AG10803 (cell line): ENCODE measurements at places on chromosomes 12 and 14.

DNA sequence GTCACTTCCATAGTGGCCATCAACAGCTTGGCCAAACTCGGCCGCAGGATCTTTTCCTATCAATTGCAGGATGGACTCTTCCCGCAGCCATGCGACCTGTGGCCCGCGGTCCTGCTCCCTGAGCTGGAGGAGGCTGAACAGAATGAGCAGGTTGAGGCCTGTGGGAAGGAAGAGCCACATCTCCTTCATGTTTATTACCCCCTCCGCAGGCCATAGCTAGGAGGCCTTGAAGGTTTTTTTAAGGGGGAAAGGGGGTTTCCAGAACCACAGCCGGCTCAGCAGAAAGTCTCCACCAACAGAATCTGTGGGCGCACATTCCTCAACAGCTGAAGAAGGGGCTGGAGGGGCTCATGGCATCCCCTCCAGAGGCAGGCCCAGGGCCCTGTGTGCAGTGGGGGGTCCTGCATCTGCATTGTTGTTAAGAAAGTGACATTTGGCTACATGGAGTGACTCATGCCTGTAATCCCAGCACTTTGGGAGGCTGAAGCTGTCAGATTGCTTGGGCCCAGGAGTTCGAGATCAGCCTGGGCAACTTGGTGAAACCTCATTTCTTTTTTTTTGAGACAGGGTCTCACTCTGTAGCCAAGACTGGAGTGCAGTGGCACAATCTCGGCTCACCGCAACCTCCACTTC lies 25.2 kb upstream of the PPP1R13B start:
- DNase-seq: no peak

- DNase-seq: no peak
These were observed 154.1 kb downstream of the ZNF664 start for GRCh38 chr12:124126950-124127655.

GRCh38 chr12:121857322-121858246 lies 1.1 kb downstream of the HPD start:
- peak; percentile 10 for DNase-seq

DNA sequence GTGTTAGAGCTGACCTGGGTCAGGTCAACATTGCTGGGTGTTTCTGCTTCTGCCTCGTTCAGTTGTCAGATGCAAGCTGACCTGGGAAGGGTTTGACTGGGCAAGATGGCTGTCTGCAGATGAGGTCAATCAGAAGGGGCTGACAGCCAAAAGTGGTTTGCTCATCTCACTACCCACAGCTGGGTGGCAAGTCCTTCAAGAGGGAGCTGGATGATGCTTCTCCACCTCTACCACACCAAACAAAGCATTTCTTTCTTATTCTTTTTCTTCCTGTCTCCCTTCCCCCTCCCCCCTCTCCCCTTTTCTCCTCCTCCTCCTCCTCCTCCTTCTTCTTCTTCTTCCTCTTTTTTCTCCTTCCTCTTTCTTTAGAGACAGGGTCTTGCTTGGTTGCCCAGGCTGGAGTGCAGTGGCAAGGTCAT lies 268.2 kb upstream of the PLEKHG7 start:
- no peak for DNase-seq

DNA sequence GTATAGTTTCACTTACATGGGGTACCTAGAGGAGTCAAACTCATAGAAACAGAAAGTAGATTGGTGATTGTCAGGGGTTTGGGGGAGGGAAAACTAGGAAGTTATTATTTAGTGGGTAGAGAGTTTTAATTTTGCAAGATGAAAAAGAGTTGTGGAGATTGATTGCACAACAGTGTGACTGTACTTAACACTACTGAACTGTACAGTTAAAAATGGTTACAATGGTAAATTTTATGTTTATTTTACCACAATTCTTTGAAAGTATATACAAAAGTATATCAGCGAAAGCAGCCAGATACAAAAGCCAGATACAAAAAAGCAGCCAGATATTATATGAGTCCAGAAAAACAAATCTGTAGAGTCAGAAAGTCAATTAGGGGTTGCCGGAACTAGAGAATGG lies 247.6 kb downstream of the IPO8 start:
- DNase-seq: no peak

DNA sequence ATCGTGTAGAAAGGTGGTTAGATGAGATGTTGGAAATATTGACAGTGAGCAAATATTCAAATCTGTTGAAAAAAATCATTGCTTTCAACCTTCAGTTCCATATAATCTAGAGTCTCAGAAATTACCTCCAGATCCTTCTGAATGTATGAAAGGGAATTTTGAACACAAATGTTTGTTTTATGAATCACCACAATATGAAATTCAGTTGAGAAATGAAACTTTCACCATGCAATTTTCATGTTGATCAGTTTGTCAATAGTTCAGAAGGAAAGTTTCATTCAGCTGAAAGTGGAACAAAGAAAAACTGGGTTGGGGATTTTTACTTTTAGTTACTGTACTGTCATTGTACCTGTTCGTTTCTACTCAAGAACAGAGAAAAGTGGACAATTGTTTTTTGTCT lies 953.6 kb downstream of the SLC6A15 start:
- no peak for DNase-seq

DNA sequence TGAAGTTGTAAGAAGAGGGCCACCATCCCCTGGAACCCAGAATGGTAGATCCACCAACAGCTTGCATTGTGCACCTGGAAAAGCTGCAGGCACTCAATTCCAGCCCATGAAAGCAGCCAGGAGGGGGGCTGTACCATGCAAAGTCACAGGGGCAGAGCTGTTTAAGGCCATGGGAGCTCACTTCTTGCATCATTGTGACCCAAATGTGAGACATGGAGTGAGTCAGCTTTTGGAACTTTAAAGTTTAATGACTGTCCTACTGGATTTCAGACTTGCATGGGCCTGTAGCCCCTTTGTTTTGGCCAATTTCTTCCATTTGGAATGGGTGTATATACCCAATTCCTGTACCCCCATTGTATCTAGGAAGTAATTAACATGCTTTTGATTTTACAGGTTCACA lies 50.8 kb downstream of the SLC16A7 start:
- no peak for DNase-seq

- DNase-seq: no peak
These were observed 122.7 kb upstream of the MDM1 start for GRCh38 chr12:68454892-68455291.

- DNase-seq: peak; percentile 86
These were observed 37.6 kb downstream of the BCAT1 start for GRCh38 chr12:24911271-24911791.

DNA sequence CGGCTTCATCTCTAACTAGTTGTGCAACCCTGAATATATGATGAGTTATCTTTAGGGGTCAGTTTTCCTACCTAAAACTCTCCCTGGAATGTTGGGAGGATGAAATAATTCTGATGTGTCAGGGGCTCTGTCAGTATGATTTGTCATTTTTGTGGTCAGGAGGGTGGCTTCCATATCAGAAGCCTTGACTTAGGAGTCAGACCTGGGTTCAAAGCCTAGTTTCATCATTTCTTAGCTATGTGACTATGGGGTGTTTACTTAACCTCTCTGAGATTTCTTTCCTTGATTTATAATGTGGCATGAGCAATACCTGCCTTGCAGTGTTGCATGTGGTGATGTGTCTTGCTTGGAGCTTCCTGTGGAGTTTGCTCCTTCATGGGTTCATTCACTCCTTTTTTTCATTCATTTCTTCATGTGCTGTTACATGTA lies 146.8 kb downstream of the CHST11 start:
- DNase-seq: peak; percentile 56

- no peak for DNase-seq
These were observed 100.7 kb downstream of the RPL10L start for GRCh38 chr14:46550836-46551235.

DNA sequence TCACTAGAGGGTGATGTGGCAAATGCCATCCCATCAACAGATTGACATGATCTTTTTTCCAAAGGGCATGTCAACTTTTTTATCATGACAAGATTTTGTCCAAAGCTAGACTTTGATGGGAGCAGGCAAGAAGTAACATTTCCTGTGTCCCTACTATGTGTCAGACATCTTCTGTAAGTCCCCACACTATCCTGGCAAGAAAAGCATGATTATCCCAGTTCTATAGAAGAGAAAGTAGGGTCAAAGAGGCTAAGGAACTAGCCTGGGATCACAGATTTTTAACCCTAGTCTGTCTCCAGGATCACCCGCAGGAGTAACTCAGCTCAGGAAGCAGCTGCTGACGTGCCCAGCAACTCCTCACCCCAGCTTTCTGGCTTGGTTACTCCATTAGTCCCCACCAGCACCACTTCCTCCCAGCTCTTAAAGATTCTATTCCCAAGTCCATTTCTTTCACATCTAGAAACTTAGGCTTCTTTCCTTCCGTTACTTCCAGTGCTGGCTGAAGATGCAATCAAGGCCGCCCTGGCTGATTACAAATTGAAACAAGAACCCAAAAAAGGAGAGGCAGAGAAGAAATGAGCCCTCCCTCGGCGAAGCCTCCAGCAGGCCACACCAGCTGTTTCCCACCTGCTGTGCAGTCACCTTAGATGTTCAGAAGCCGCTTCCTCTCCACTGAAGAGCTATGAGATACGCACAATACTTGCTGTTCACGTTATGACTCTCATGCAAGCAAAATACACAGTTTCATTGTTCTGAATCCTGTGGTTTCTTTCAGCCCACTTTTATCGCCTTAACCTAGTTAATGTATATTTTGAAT lies 6.2 kb downstream of the ISCU start:
- no peak for DNase-seq

GRCh38 chr14:90556012-90556477 lies 159.2 kb downstream of the CALM1 start:
- no peak for DNase-seq

DNA sequence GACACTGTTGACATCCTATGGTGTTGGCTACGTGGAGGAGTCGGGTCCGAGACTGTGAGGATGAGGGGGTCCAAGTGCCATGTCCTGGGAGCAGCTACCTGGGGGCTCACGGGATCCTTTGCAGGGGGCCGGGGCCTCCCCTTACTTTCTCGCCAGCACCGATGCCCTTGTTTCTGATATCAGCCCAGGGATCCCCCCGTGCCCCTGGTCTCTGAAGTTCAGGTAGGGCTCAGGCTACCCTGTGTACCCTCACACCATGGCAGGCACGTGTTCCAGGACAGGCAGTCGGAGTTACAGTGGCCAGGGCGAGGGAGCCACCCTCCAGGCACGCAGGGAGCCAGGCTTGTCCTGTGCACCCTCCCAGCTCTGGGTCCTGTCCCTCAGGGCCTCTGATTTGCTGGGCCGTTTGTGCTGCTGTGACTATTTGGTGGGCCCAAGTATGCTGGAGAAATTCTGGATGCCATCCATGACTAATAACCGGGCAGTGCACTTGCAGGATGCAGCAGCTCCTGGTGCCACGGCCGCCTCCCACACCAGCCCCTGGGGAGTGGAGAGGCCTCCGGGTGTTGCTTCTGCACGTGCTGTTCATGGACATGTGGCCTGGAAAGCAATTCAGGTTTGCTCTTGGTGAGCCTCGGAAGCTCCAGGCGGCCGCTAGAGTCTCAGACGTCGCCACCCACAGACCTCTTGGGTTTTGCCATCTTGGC lies 93.1 kb upstream of the SFSWAP start:
- DNase-seq: no peak

GRCh38 chr12:16323010-16323409 lies 24.4 kb upstream of the MGST1 start:
- DNase-seq: peak; percentile 49

GRCh38 chr14:22450266-22450665 lies 138.8 kb downstream of the DAD1 start:
- DNase-seq: no peak

DNA sequence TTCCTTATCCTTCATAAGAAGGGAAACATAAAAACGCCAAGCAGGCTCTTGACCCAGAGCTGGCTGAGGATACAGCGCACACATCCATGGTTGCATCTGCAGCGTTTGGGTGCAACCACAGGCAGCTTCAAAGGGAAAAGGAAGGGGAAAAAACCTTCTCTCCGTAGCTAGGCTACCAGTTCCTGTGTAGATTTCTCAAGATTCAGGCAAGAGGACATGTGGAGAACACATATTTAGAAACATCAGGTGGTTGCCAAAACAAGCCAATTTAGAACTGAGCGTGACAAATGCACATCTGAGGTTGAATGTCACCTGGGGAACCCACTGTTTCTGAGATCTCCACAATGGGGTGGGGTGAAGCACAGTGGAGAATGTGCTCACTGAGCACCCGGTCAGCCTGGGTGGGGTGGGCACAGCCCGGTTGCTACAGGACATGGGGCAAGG lies 78.3 kb upstream of the BDKRB2 start:
- peak; percentile 36 for DNase-seq

GRCh38 chr14:86954623-86955022 lies 1038.4 kb downstream of the GALC start:
- DNase-seq: no peak

DNA sequence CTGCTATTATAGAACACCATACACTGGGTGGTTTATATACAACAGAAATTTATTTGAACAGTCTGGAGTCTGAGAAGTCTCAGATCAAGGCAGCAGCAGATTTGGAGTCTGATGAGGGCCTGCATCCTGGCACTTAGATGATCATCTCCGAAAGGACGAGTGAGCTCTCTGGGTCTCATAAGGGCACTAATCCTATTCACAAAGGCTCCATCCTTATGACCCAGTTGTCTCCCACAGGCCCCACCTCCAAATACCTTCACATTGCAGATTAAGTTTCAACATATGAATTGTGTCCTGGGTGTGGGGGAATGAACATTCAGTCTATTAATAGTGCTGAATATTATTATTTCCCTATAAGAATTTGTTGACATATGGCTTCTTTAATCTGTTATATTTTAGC lies 53.6 kb downstream of the FBXO34 start:
- no peak for DNase-seq

DNA sequence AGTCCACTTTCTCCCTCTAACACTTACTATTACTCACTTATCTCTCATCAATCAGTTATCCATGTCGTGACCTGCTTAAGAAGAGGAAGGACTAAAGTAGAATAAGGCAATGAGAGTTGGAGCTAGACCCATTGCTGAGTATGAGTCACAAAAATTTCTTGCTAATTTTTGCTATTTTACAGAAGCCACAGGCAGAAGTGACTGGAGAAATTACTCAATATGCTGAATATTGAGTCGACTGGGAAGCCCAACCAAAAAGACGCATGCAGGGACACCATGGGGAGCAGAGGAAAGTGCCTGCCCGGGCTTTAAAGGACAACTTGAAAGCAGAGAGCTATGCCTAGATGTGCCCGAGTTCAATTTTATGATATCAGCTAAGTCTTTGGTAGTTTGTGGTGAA lies 115.4 kb upstream of the FOXG1 start:
- no peak for DNase-seq

DNA sequence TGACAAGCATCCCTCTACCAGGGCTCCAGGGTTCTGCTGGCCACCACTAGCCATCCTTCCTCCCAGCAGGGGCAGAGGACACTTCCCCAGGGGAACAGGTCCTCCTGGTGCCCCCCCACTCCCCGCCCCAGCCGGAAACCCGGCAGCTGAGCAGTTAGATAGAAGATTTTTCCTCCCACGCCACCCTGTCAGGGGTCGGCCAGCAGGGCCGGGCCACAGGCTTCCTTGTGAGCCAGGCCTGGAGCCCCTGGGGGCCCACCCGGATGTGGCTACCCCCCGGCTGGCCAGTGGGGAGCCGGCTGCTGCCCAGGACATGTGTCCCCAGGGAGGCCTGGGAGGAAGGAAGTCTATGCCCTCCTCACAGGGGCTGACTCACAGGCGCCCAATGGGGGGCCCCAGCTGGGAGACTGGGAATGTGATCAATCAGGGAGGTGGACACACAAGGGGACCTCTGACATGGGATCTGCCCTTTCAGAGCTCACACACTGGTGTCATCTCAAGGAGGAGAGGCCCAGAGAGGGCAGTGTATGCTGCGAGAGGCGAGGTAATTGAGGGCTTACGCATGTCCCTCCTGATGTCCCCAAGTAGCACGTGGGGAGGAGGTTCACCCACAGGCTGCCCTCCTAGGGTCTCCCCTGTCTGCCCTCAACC lies 4.2 kb downstream of the SH2B3 start:
- DNase-seq: peak; percentile 77
